Fibroblast of mammary gland (primary cell): ENCODE measurements at places on chromosomes 1 and 21.

DNA sequence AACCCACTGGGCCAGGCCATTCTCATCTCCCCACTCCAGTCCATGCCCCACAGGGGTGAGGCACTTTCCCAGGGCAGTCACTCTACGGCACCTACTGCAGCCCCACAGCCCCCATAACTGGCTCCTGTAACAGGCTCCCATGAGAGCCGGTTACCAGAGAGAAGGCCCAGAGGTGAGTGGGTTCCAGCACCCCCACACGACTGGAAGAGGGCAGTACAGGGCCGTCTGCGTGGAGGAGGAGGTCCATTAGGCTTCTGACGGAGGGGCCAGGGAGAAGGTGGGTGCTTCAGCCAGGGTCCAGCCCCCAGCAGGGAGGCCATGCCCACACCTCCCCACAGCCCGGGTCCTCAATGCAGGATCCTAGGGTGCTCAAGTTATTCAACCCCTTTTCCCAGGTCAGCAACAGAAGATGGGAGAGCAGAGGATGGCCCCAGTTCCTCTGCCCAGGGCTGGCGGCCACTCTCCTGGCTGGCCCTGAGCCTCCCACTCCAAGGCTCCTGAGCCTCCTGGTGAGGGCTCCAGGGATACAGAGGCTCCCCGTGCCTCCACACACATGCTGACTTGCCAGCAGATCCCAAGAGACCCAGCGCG is 1.6 kb downstream of the ACAP3 start:
- no peak for DNase-seq

- no peak for DNase-seq
Observed at GRCh38 chr1:9389968-9390367, 97.3 kb downstream of the SPSB1 start.

- DNase-seq = no peak
Observed at GRCh38 chr1:5856246-5856815, 135.9 kb downstream of the NPHP4 start.

DNA sequence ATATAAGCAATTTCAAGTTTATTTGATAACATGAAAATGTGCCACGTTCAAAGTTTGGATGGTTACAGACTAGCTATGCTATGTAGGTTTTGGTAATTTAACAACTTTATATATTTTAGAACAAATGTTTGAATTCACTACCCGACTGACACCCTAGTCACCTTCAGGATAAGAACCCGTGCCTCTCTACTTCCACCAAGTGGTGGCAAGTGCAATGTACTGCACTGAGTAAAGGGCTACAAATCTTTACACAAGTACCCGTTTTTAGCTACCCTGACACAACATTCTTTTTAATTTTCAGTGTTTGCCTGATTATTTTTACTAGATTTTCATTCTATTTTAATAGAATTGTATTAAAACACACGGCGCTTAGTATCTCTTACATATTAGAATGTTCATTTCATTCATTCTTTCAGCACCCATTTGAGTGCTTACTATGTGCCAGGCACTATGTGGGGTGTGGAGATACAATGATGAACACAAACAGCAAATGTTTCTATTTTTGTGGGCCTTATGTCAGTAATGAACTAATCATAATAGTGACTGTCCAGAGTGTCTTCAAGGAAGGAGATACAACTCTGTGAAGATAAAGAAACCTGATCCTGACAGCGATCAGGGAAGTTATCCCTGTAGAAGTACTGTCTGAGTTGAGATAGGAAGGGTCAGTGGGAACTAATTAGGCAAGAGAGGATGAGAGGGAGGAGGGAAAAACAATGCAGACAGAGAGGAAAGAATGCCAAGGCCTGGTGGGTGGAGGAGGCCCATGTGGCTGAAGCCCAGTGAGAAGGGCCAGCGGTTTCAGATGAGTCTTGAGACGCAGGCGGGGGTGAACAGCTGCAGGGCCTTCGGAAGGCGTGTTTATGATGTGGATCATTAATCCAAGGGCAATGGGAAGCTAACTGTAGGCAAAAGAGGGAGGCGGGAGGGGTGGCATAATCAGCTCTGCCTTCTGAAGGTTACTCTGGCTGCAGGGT is 3.8 kb downstream of the LCA5L start:
- DNase-seq = peak; percentile 64

- peak; percentile 44 for DNase-seq
Observed at GRCh38 chr21:45129189-45129923, 55.0 kb downstream of the ADARB1 start.

DNA sequence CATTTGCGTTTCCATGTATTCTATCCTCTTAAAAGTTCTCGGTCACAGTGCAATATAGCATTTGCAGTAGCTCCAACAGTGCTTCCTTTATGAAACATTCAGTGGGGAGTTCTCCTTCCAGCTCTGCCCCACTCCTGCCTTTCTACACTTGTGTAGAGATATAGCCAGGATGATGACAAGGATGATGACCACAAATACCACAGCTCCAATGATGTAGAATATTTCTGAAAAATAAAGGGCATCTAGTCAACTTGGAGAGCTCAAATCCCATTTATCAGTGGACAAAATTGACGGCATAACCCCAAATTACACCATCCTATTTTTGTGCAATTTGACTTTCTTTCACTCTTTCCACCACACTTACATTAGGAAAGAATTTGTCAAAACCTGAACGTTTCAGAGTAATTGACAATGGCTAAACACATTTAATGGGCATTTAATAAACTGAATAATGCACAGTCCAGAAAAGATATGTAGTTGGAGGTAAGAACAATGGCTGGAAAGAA is 11.1 kb downstream of the F3 start:
- DNase-seq = no peak

DNA sequence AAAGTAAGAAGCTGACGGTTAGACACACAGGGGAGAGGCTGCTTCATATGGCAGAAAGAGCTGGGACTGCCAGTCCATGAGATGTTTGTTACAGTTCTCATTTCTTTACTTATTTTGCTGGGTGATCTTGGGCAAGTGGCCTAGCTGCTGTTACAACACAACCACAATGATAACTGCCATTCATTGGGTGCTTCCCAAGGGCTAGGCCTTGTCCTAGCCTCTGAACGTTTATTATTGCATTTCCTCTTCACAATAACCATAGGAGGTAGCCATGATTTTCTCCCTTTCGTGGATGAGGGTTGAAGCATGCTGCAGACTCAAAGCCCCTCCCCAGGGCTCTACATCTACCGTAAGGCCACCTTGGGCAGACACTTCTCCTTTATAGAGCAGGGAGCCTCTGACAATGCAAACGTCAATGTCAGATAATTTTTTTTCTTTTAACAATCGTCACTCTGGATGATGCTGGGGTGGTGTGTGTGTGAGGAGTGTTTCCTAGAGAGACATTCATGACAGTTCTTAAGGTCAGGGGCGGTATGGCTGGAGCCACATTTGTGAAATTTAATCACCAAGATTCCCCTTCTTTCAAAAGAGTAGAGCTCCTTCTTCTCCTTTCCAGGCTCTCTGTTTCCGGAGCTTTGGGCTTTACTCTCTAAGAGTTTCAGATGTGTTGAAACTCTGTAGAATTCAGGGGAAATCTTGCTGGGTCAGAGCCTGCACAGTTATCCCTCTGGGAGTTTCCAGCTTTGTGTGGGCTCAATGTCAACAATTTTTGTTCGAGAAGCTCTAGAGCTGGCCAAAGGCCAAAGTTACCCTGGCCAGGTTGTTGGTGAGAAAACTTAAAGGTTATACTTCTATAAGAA is 138.5 kb upstream of the SGIP1 start:
- peak; percentile 37 for DNase-seq

- no peak for DNase-seq
Observed at GRCh38 chr1:212586206-212587015, 22.1 kb upstream of the ATF3 start.

DNA sequence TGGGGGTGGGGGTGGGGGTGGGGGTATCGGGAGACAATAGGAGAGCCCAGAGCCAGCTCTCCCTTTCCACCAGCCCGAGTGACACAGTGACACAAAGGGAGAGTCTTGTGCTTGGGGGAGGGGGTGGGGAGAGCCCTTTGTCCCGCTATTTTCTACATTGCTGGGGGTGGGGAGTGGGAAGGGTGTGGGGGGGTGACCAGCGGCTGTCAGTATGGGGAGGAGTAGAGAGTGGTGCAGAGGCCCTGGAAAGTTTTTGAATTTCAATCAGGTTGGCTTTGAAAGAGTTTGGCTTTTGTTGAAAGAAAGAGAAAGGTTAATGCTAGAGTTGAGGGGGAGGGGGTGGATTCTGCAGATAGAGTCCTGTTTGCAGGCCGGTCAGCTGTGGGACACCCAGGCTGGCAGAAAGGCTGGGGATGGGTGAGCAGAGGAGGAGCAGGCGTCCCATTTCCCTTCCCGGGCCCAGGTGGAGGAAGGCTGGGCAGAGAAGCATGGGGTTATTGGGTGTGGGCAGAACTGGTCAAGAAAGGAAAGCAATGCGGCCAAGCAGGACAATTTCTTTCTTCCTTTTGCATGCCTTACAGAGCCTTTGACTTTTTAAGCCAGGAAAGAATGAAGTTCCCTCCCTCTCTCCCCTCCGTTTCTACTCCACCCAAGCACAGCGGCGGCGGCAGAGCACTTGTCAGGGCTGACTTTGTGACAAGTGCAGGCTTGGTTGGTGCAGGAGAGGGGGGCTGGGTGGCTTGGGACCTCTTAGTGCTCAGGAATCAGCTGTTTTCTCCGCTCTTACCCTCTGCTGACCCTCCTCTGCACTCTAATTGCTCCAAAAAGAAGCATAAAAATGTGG is 96.2 kb downstream of the RNF220 start:
- DNase-seq = no peak

DNA sequence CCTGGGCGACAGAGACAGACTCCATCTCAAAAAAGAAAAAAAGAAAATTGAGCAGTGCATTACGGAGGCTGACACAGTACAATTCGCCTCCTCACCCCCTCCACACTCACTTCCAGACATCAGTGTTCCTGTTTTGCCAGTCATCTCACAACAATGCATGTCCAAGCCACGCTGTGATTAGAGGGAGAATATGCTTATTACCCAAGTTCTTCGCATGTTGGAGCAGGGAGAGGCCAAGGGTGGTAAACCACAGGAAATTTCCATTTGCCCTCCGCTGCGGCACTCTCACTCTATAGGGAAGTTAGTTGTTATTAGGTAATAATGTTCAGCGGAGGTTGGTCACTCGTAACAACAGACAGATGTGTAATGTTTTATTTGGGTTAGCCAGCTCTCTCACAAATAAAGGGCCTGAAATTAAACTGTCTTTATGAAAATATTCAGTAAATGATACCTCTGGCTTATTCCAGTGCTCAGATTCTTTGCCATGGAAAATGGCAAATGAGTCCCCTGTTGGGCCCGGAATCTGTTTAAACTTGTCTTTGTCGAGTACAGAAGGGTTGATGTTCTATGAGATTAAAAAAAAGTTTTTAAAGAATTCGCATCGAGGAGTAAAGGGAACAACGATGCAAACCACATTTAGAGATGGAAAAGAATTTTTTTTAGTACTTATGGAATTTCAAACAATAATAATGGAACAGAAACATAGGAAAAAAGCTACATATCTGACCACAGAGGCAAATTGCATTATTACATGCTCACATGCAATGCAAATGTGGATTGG is 33.1 kb downstream of the KCNJ15 start:
- DNase-seq = peak; percentile 100

GRCh38 chr1:225933072-225933471 is 7.9 kb downstream of the LEFTY2 start:
- peak; percentile 72 for DNase-seq
